Activated T-cell treated with anti-CD3 and anti-CD28 coated beads for 1 hour (primary cell): ENCODE measurements at places on chromosomes 3 and 15.

DNA sequence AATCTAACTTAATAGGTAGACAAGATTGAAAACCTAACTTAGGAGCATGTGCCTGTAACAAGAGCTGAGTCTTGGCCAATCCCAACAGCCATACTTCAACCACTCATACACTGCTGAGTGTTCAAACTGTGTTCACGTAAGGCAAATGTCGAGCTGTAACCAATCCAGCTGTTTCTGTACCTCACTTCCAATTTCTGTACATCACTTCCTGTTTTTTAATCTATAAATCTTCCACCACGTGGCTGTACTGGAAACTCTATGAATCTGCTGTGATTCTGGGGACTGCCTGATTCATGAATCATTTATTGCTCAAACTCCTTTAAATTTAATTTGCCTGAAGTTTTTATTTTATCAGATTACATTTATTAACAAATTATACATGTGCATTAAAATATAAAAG is 44.6 kb upstream of the NEDD4 start:
- no peak for DNase-seq

- no peak for DNase-seq
Measured at GRCh38 chr3:60998858-60999257, 252.4 kb downstream of the FHIT start.

DNA sequence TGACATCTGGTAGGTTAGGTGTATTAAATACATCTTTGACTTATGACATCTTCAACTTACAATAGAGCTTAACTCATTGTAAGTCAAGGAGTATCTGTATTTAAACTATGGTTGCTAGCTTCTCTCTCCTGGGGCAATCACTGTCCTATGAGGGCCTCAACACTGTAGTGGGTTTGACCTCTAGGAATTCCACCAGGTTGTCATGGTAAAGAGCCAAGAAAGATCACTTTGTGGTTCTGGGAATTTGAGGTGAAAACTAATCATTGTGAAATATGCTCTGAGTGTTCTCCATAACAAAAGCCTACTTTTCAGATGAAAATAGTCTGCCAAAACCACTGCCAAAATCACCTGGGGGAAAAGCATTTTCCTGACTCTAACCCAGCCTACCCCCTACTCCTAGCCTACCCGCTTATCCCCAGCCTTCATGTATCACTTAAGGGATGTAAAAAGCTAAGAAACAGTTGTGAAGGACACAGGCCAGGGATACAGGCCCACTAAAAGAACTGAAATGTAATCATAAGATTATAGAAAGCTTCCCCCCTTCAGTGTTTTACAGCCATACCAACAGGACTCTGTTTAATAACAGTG is 723.8 kb downstream of the MECOM start:
- DNase-seq, result no peak

GRCh38 chr3:33420966-33421365 is 19.2 kb downstream of the UBP1 start:
- DNase-seq, result no peak

GRCh38 chr3:87370007-87370406 is 93.6 kb upstream of the POU1F1 start:
- no peak for DNase-seq

- no peak for DNase-seq
Measured at GRCh38 chr15:78418686-78419085, 19.3 kb upstream of the IREB2 start.

DNA sequence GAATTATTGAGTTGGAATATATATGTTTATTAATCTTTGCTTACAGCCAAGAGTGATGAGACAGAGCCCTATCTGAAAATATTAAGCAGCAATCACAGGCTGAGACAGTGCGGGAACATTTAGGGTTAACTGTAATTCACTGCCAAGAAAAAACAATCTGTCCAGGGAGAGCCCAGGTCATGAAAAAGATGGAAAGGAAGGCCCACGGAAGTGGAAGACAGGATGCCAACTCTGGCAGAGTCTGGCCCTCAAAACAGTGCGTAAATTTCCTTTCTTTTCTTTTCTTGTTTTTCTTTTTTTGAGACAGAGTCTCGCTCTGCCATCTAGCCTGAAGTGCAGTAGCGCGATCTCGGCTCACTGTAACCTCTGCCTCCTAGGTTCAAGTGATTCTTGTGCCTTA is 67.6 kb downstream of the SUMF1 start:
- no peak for DNase-seq

DNA sequence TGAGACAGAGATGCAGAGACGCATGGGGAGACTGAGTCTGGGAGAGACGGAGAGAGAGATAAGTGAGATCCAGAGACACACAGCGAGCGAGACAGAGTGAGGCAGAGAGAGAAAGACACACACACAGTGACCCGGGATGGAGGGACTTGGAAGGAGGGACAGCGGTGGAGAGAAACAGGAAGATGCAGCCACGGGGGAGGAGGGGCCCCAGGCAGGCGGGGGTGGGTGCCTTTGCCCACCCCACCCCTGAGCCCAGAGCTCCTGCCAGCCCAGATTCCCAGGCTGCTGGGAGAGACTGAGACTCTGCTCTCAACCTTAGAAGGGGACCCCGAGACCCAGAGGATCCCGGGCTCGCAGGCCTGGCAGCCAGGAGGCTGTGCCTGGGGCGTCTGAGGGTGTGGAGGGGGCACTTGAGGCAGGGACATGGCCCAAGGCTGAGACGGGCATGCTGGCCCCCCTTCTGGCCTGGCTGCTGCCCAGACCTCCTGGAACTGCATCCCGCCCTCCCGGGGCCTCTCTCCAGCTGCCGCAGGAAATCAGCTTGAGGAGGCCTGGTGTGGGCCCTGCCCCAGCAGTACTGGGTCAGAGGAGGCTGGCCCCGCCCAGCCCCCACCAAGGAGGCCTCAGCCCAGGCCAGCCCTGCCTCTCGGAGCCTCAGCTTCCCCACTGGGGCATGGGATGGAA is 18.1 kb downstream of the H1-8 start:
- DNase-seq, result no peak
